ENCODE measurements at places on chromosomes 4 and X.
A peak's percentile ranks its signal among the peaks of the same experiment; 100 is the strongest.

DNA sequence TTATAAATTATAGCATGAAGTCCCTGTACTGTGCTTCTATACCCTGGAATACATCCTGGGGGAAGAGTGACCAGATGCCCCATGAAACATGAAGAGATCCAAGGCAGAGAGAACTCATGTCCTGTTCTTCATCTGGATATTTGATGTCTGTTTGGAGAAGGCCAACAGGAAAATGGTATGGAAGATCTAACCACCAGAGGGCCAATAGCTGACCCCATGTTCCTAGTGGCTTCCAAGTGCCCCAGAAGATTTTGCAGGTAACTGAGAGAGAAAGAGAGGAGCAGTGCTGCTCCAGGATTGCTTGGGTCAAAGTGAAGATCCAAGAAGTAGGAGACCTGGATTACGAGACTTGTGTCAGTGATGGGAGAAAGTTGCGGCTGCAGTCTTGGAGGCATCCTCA lies 90.2 kb upstream of the TSPAN5 start:
- no peak for DNase-seq

GRCh38 chr4:57363346-57363745 lies 253.2 kb upstream of the IGFBP7 start:
- DNase-seq = no peak

- DNase-seq = no peak
These were observed 8.8 kb downstream of the DDX53 start for GRCh38 chrX:23008431-23009099.

DNA sequence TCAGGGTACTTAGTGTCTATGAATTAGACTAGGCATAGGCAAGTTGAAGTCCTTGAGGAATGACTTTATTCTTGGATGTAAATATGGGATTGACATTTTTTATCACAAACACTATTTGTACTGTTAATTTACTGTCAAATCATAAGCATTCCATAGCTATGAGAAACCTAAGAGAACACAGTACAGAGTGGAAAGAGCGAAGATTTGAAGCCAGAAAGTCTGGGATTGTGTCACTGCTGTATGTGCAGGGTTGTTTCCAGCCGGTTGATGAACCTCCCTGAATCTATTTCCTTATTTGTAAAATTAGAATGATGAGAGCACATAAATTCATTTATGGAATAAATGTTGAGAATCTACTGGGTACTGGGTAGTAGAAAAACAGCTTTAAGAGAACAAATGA lies 14.4 kb upstream of the KLHL5 start:
- DNase-seq = no peak

DNA sequence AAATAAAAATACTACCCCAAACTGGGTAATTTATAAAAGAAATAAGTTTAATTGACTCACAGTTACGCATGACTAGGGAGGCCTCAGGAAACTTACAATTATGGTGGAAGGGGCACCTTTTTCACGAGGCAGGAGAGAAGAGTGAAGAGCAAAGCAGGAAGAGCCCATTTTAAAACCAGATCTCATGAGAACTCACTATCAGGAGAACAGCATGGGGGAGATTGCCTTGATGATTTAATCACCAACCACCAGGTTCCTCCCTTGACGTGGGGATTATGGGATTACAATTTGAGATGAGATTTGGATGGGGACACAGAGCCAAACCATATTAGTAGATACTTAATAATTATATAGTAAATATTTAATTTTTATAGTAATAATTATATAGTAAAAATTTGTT lies 10.1 kb downstream of the CISD2 start:
- no peak for DNase-seq

DNA sequence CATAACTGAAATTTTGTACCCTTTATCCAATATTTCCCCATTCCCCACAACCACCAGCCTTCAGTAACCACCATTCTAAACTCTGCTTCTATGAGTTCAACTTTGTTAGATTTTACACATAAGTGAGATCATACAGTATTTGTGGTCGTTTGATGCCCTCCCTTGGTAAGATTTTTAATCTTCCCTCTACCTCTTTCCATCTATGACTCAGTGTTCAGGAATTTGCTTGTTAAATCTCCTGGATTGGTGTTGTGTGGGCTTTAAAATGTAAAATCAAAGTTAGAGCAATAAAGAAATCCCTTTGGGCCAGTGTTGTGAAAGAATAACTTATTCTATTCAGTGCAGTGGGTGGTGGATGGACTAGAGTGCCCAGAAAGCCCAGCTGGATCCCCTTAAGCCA lies 37.4 kb downstream of the SLC16A2 start:
- no peak for DNase-seq

- DNase-seq = no peak
These were observed 282.9 kb downstream of the ZNF674 start for GRCh38 chrX:46262304-46262703.

DNA sequence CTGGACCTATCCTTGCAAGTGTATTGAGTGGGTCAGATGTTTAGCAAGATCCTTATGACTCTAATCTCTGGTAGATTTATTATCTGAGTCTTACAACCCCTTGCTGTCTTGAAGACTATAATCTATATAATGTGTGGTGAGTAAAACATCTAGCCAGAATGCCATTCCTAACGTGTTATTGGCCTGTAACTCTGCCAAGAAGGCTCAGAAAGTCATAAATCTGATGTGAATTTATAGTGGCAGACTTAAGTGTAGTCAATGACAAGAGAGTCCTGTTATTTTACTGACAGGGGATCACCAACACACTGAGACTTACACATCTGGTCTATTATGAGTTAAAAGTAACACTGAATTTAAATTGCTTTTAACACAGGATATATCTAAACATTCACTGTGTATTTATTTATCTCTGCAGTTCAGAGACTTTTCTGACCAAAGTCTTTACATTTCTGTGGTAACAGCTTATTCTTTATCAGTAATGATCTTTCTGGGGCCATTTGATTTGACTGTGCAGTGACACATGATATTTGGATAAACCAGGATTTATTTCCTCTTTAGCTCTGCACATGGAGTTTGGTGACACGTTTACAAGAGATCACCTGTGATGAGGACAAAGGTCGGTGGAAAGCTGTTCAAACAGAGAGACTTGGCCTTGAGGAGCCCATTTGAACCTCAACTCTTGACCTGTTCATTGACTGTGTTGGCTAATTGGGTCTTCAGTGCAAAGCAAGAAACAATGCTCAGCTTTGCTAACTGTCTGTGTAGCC lies 415.8 kb downstream of the STIM2 start:
- DNase-seq = no peak

GRCh38 chr4:163484906-163485305 lies 9.6 kb upstream of the TMA16 start:
- DNase-seq = peak; percentile 22

DNA sequence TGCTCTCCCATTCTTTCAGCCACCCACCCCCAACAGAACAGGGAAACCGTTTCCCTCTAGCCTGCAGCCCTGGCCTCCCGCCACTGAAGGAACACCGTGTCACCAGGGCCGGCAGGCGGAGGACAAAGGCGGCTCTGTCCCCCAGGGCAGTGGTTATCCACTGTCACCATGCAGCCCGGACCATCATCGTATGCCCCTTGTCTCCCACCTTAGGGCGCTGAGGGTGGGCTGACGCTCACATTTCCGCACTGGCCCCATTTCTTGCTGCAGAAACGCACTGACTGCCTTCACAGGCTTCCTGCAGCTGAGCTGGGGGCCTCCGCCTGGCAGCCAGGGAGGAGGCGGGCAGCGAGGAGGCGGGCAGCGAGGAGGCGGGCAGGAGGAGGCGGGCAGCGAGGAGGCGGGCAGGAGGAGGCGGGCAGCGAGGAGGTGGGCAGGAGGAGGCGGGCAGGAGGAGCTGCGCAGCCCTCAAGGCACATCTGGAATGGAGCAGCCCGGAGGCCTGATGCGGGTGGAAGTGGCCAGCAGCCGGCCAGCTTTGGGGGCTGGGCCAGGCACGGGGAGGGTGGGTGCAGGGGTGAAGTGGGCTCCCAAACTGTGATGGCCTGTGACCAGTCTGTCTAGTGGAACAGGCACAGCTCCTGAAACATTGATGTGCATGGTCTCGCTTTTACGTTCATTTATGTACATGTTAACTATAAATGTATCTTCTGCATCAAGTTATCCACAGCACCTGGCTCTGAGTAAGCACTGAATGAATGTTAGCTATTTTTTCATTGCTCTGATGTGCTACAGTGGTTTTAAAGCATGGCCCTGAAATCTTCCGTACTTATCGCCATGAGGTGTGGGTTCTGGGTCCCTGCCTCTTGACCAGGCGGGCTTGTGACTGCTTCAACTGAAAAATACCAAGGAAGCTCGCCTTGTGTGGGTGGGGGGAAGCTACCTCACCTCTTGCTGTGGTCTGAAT lies 20.6 kb upstream of the KIAA0232 start:
- no peak for DNase-seq

DNA sequence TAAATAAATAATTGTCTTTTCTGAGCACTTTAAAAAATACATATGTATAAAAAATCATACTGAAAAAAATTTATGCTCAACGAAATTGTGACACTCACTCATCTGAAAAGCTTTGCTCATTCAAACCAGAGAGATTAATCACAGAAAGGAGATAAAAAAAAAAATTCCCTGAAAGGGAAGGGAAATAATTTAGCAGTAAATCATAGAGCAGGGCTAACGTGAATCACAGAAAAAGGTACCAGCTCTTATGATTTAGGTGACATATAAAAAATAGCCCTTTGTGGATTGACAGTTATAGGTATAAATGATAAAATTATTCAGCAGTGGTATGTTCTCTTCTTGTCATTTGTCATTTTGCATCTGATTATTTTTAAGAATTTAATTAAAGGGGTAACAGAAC lies 552.7 kb upstream of the TENM3 start:
- no peak for DNase-seq

- no peak for DNase-seq
These were observed 45.5 kb downstream of the SRPX start for GRCh38 chrX:38175139-38175538.

DNA sequence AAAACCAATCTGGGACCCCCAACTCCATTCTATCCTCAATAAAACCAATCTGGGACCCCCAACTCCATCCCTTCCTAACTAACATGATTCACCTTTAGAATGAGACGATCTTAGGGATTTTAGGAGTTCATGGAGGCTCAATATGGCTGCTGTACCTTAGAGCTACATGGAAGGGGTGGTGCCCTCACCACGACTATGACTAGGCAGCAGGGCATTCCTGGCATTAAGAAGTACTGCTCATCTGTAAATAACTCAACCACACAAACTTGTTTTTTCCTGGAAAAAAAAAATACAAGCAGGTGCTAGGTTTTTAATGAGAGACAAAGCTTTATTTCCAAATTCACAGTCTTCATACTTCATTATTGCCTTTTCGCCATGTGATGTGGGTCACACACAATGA lies 346.5 kb upstream of the FAT1 start:
- no peak for DNase-seq

DNA sequence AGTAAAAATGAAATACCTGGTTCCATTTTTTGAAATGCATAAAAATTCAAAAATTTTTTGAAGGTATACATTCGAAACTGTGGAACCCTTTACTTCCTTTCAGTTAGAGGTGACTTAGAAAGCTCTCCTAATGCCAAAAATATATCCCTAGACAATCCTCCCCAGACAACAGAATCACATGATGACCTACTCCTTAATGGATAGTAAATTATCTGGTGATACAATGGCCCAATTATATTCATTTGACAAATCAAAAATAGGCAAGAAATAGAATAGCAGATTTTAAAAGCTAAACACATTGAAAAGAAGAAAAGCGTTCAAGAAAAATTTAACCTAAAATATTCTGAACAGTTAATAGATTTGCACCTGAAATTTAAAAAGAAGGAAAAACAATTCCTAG lies 3.5 kb upstream of the UGT2A2 start:
- no peak for DNase-seq

DNA sequence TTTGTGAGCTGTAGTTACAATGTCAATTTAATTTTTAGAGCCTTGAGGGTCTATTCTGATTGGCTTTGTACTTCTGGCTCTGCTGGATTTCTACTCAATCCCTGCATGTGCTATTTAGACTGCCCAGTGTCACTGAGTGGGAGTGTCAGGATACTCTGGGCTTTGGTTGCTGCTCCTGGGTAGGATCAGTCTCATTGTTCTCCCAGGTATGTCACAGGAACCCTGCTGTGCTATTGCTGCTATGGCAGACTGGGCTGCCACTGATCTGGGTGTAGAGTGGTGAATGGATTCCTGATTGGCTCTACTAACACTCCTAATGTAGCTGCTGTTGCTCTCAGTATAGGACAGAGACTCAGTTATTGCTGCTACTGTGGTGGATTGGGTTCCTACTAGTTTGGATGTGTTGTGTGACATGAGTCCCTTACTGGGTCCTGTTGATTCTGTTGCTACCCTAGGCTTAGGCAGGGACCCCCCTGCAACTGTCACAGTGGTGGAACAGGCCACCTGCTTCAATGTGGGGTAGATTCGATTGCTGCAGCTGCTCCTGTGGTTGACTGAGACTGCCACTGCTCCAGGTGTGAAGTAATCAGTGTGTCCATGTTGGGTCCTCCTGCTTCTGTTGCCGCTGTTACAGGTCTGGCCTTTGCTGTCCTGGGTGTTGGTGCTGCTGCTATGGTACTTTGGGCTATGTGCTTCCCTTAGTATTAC lies 707.8 kb upstream of the AMOT start:
- DNase-seq = no peak

GRCh38 chrX:115565888-115566287 lies 4.9 kb downstream of the PLS3 start:
- DNase-seq = no peak

GRCh38 chr4:60589425-60589824 lies 610.7 kb upstream of the ADGRL3 start:
- no peak for DNase-seq

DNA sequence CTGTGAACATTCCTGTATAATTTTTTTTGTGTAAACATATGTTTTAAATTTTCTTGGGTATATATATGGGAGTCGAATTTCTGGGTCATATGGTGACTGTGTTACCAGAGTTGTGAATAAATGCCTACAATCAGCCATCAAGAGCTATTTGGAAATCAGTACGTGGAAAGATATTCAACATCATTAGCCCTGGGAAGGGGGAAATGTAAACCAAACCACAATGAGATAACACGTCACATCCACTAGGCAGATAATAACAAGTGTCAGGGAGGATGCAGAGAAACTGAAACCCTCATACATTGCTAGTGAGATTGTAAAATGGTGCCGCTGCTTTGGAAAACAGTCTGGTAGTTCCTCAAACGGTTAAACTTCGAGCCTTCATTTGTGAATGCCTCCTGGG lies 43.9 kb downstream of the LUZP4 start:
- DNase-seq = no peak

DNA sequence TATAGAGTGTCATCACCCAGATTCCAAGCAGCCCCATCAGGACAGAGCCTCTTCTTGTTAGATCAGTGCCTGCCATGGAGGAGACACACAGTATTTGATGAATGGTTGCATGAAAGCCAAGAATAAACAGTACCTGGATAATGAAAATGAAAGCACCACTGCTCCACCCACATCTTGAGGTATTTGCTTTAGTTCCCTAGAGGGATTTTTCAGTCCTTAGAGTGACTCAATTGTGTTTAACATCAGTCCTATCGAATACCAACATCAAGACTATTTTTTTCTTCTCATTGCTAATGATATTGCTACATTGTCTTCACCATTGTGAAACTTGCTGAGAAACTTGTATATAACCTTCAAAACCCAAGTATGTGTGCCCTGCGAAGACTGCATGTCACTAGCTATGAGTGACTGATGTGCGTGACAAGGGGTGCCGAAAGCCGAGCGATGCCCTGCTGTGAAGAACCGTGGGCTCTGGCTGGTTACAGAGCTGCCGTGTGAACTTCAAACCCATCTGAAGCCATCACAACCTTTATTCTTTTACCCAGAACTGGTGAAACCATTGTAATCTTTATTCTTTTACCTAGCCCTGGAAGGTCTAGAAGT lies 211.3 kb upstream of the FAT1 start:
- DNase-seq = no peak

- DNase-seq = no peak
These were observed 28.9 kb downstream of the SLC25A5 start for GRCh38 chrX:119497185-119497584.

- DNase-seq = no peak
These were observed 118.5 kb downstream of the MFAP3L start for GRCh38 chr4:169907705-169908104.

Data from stimulated activated CD4-positive, alpha-beta T cell treated with anti-CD3 and anti-CD28 coated beads, TNF-alpha, amount 100 ng/mL, for 4 hours (primary cell).